NAMALWA (cell line): ENCODE measurements at places on chromosomes 1 and 21.
A peak's percentile ranks its signal among the peaks of the same experiment; 100 is the strongest.

- DNase-seq: no peak
These were observed 3.2 kb downstream of the LRRC8B start for GRCh38 chr1:89527750-89528381.

DNA sequence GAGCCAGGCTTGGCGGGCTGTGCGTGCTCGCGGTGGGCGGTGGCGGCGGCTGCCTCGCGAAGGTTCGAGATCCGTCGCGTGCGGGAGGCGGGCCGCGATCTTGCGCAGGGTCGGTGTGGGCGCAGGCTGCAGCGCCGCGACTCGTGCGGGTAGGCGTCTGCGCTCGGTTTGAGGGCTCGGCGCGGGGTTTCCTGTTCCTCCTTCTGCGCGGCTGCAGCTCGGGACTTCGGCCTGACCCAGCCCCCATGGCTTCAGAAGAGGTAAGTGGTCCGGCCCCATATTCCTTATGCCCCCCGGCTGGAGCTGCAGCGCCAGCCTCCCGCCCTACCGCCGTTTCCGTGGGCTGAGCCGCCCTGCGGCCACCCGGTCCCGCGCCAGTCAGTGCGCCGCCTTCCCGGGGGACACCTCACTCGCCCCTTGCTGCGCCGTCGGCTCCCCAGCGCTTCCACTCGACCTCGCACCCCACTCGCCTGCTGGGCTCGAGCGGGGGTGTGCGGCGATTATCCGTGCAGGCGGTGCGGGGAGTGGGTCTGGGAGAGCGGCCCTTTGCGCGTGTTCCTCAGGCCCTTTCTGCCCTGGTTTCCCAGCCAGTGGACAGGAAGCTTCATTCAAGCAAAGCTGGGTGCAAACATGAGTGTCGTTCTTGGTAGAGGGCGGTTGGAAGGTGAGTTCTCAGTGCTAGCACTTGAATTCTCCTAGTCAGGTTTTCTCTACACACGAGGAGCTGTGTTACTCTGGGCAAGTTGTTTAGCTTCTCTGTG, at the start of gene CACYBP:
CACYBP (plus strand) TSS at position 12 of the 761 bp plus-strand sequence; CDS start at position 246, 234 bp downstream.
- DNase-seq: peak; percentile 75

GRCh38 chr1:65703853-65704252, 88.8 kb upstream of the PDE4B start:
- DNase-seq: peak; percentile 35

GRCh38 chr1:220164116-220164515, 70.2 kb downstream of the IARS2 start:
- DNase-seq: no peak

GRCh38 chr21:38273745-38274542, 17.2 kb downstream of the KCNJ15 start:
- no peak for DNase-seq

DNA sequence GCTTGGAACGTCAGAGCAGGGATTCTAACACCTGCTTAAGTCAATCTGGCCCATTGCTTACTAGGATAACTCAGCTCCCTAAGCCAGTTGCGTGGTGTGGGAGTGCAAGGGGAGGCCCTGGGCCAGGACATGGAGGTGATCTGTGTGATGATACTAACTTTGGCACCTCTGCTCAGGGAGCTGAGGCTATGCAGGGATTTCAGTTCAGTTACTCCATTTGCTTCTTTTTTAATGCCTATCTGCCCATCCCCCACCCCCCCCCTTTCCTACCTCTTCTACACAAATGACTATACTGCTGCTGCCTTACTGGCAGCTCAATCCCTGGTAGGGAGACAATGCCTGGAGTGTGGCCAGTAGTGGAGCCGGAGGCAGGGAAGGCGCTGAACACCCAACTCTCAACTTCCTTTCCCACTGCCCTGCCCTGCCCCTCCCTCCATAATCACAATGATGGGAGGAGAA, 19.5 kb downstream of the INKA2 start:
- no peak for DNase-seq

DNA sequence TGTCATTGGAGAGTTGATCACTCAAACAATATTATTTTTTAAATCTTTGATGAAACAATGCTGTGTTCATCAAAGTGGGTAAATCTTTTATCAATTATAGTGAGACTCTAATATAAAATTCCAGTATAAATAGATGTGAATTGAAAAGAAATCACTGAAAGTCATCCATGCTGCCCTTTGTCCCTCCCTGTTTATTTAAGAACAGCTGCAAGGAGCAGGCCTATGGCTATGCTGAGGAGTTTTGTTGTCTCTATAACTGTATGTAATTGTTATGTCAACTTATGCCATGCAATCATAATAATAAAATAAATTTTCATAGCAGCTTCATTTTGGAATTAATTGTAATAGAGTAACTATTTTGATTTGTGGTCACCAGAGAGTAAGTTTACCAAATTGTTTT, 1272.4 kb upstream of the ADGRL4 start:
- DNase-seq: no peak

DNA sequence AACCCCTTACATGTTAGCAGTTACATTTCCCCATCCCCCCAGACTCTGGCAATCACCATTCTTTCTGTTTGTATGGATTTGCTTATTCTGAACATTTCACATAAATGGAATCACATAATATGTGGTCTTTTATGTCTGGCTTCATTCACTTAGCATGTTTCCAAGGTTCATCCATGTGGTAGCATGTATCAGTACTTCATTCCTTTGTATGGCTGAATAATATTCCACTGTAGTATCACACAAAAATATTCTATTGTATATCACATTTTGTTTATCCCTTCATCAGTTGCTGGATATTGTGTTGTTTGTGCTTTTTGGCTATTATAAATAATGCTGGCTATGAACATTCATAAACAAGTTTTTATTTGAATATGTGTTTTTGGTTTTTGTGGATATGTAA, 22.2 kb downstream of the EPB41 start:
- DNase-seq: no peak

DNA sequence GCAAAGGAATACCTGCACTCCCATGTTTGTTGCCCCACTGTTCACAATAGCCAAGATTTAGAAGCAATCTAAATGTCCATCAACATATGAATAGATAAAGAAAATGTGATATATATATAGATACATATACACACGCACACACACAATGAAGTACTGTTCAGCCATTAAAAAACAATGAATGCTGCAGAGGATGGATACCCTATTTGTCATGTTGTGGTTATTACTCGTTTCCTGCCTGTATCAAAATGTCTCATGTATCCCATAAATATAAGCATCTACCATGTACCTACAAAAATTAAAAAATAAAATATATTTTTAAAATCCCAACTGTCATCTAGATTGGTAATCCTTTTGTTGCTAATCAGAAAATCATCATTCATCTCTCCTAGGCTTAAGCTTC, 634.8 kb upstream of the ADGRL2 start:
- no peak for DNase-seq

DNA sequence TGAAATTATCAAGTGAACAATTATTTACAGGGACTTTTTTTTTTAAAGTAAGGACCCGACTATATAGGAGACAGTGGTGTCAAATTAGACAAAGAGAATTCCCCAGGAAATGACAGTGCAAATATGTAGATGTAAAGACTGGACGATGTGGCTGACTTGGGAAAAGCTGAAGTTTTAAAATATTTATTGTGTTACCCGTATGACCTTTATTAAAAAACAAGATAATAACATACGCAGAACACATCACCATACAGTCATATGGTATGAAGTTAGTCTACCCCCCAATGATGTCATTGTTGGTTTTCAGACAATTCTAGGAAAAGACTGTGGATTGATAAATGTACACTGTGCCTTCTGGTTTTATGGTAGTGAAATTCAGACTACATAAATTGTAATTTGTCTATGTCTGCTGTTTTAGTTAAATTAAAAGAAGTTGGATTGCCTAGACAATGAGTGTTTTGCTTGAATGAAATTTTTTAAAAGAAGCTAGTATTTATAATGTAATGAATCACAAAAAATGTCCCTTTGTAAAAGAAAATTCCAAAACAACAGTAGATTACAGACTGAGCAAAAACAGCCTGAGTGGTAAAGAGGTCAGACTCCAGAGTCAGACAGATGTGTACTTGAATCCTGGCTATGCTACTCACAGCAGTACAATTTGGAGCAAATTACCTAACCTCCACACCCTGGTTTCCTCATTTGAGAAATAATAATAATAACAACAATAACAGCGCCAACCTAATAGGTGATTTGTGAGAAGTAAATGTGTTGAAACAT, 15.5 kb upstream of the PDC start:
- DNase-seq: no peak

- DNase-seq: no peak
These were observed 38.2 kb downstream of the PKNOX1 start for GRCh38 chr21:43012596-43012995.

DNA sequence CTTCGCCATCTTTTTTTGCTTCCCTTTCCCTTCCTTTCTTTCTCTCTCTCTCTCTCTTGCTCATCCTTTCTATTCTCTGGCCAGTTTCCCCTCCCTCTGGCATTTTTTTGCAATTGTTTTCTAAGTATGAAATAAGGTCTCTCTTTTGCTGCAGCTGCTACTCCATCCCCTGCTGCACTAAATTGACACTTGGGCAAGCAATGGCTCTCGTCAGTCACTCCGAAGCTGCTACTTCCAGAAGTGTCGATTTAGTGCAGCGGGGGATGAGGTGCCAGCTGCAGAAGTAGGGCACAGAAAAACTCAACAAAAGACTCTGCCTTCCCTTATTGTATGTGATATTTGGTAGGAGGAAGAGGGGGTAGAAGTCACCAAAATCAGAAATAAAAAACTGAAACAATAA, 642.3 kb downstream of the RWDD3 start:
- no peak for DNase-seq

DNA sequence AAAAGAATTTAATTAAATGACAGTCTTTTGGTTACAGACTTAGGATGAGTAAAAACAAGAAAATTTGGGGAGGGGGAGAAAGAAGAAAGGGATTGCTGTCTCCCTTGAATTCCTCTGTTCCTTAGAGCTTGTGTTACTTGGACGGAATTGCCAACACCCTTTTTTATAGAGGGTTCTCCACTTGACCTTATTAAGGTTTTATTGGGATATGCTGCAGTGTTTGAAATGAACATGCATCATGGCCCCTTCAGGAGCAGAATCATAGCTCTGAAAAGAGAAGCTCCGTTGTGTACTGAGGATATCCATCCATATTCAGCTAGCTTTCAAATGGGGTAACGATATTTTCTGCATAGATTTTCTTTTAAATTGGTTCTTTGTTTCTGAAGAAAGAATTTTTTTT, 48.2 kb upstream of the DNASE2B start:
- no peak for DNase-seq

DNA sequence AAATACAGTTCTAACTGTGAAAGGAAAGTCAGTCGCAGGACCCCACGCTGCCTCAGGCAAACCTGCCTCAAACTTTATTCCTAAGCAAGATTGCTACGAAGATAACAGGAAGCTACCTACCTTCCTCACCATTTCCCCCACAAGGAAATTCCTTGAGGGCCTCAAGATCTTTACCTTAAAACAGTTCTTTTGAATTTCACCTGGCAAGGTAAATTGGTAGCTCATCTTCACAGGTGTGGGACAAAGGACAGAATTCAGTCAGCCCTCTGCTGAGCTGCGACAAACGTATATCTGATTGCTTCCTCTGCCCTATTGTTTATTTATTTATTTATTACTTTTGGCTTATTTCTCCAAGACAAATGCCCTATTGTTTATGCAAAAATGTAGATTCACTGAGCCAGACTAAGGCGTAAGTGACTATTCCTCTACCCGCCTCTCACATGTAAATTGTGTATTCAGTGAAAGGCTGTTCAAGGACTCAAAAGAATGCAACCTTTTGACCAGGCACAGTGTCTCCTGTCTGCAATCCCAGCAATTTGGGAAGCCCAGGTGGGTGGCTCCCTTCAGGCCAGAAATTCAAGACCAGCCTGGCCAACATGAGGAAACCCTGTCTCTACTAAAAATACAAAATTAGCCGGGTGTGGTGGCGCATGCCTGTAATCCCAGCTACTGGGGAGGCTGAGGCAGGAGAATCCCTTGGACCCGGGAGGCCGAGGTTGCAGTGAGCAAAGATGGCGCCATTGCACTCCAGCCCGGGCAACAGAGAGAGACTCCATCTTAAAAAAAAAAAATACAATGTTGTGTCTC, 17.3 kb upstream of the PKNOX1 start:
- DNase-seq: no peak

GRCh38 chr1:233614743-233615521, 1.0 kb downstream of the KCNK1 start:
- DNase-seq: no peak

- no peak for DNase-seq
These were observed 8.6 kb downstream of the STRIP1 start for GRCh38 chr1:110043016-110043415.

- no peak for DNase-seq
These were observed 172.1 kb upstream of the ZRANB2 start for GRCh38 chr1:71252900-71253299.

- no peak for DNase-seq
These were observed 27.1 kb downstream of the NEK2 start for GRCh38 chr1:211648336-211648735.

- DNase-seq: no peak
These were observed 61.5 kb upstream of the JAK1 start for GRCh38 chr1:65027666-65028358.

GRCh38 chr1:30757352-30758120, at the start of gene LAPTM5:
TSS of gene LAPTM5 (minus strand) at chr1:30757774. CDS start at chr1:30757745, 29 bp downstream.
- DNase-seq: peak; percentile 77

- DNase-seq: peak; percentile 64
These were observed 19.4 kb downstream of the ABCG1 start for GRCh38 chr21:42238185-42238934.

- no peak for DNase-seq
These were observed 198.1 kb upstream of the NCAM2 start for GRCh38 chr21:20800106-20800505.

- no peak for DNase-seq
These were observed 1.2 kb downstream of the SH2D5 start for GRCh38 chr1:20731057-20731991.

DNA sequence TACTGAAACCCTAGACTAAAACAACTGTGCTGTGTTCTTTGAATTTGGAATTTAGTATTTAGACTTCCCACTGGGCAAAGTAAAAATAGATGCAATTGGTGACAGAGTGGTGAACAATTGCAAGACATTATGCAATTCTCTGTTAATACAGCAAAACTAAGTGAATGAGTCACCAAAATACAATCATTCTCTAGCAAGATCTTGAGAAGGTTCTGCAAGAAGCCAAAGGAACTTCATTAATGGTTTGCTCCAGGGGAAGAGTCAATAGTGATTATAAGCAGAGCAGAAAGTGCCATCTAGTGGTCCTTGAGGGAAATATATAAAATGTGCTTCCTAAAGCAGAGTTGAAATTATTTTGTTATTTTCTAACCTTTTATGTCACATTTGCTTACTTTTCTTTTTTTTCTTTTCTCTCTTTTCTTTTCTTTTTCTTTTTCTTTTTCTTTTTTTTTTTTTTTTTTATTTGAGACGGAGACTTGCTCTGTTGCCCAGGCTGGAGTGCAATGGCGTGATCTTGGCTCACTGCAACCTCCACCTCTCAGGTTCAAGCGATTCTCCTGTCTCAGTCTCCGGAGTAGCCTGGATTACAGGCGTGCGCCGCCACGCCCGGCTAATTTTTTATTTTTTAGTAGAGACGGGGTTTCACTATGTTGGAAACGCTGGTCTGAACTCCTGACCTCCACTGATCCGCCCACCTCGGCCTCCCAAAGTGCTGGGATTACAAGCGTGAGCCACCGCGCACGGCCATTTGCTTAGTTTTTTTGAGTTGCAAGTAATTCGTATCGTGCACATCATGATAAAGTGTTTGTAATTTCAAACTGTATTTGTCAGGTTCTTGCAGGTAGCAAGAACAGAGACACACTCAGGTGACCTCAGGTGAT, 99.2 kb downstream of the CTH start:
- DNase-seq: peak; percentile 82
